NCI-H524 treated with DMSO at 0.1 percent for 48 hours (cell line): ENCODE measurements at places on chromosomes 6 and 20.

DNA sequence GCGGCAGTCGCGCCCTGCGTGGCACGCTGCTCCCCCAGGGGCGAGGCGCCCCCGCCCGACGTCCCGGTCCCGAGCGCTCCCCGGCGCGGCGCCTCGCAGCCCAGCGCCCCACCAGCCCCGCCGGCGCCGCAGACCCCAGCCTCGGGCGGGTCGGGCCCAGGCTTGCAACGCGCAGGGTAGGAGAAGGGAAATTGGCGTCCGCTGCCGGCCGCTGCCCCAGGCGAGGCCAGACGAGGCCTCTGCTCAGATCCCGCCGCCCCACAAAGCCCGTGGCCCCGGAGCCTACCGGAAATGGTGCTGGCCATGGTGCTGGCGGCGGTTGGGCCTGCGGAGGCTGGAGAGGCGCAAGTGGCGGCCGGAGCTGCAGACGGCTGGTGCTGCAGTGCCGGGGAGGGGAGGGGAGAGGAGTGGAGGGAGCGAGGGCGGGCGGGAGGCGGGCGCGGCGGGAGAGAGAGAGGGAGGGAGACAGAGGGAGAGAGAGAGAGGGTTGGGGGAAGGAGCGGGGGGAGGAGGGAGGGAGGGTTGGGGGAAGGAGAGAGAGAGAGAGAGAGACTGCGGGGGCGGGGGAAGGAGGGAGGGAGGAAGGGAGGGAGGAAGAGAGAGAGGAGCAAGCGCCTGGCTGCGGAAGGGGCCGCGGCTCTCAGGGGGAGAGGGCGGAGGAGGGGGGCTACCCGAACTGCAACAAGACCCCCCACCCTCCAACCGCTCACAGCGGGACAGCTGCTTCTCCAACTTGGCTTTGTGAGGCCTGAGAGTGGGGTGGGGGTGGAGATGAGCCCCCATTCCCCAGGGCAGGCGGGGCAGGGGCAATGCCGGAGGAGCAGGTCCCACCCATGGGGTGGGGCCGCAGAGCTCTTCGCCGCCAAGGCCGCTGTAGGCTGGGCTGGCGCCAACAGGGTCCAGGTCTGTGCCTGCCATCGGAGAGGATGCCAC, at the start of gene STMN3:
STMN3 (minus strand) TSS at position 384 of the 933 bp plus-strand sequence; CDS start at position 305, 79 bp downstream.
- peak; percentile 44 for DNase-seq

DNA sequence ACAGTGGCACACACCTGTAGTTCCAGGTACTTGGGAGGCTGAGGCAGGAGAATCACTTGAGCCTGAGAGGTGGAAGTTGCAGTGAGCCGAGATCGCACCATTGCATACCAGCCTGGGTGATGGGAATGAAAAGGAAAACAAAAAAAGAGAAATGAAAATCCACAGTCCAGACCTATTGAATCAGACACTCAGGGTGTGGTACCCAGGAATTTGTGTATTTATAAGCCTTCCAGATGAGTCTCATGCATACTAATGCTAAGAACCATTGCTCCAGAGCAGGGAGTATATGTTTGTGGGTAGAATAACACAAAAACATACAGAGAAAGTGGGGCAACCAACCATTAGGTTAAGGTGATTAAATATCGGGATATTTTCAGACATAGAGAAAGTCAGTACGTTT, 36.1 kb upstream of the PLCB4 start:
- DNase-seq = no peak

DNA sequence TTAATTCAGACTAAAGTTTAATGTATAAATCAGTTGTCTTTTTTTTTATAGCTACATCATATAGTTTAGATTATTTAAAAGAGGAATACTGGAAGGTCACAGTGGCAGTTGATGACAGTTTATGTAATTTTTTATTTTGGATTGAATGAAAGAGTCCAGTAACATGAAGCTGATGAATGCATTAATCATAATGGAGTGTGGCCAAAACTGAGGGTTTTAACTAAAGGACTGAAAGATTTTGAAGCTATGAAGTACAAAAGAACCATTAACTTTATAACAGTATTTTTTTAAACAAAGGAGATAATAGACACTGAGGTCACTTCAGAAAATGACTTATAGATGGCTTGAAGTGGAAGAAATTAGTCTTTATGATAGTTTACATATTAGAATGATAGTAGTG, 41.3 kb downstream of the TRMT11 start:
- DNase-seq = no peak

- no peak for DNase-seq
Measured at GRCh38 chr6:93968126-93968525, 548.8 kb upstream of the EPHA7 start.

- DNase-seq = no peak
Measured at GRCh38 chr20:6339176-6339575, 216.3 kb upstream of the FERMT1 start.

GRCh38 chr20:1833216-1833615, 62.0 kb upstream of the SIRPA start:
- DNase-seq = no peak

- no peak for DNase-seq
Measured at GRCh38 chr6:52390361-52390727, 28.4 kb downstream of the PAQR8 start.

GRCh38 chr6:119310486-119311036, 39.0 kb downstream of the MAN1A1 start:
- DNase-seq = no peak

DNA sequence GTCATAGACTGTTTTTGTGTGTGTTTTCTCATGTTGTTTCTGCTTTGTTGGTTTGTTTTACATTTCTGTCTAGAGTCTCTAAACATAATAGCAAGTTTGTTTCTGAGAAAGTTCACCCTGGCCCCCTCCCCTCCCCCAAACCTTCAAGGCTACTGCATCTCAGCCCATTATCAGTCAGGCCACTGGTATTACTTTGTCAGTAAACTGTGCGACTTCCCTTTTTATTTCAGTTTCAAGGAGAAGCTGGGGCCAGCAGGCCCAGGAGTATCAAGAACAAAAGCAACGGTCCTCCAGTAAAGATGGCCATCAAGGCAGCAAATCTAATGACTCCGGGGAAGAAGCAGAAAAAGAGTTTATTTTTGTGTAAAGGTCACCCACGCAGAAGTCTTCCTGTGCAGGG, 32.8 kb upstream of the SCGN start:
- DNase-seq = no peak

GRCh38 chr20:61733891-61734732, 331.6 kb downstream of the TAF4 start:
- DNase-seq = no peak

- DNase-seq = no peak
Measured at GRCh38 chr20:1830240-1830639, 65.0 kb upstream of the SIRPA start.

GRCh38 chr6:167111597-167111996, 11.3 kb upstream of the CCR6 start:
- no peak for DNase-seq

DNA sequence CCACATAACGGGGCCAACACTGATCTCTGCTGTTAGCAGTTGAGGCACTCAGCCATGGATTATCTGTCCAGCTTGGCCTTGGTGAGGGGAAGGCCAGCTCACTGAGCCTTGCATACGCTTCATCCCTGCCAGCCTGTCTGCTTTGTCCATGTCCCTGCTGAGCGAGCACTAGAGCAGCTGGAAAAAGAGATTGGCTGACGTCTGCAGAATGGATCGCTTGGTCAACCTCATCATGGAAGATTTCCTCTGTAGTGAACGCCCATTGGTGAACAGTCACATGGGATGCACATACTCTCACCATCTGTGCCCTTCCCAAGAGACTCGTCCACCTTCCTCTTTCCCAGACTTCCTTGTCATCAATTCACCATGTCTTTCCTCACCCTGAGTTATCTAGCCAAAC, 26.9 kb downstream of the MUC22 start:
- no peak for DNase-seq

- DNase-seq = no peak
Measured at GRCh38 chr6:29419516-29419915, 4.8 kb downstream of the OR12D1 start.

DNA sequence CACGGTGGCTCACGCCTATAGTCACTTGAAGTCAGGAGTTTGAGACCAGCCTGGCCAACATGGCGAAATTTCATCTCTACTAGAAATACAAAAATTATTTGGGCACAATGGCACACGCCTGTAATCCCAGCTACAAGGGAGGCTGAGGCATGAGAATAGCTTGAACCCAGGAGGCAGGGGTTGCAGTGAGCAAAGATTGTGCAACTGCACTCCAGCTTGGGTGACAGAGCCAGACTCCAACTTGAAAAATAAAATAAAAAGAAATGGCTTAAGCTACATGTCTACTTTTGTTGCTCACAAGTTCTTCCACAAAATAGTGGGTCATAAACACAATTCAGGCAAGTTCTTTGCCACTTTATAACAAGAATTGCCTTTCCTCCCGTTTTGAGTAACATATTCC, 27.1 kb upstream of the B4GALT5 start:
- DNase-seq = no peak

DNA sequence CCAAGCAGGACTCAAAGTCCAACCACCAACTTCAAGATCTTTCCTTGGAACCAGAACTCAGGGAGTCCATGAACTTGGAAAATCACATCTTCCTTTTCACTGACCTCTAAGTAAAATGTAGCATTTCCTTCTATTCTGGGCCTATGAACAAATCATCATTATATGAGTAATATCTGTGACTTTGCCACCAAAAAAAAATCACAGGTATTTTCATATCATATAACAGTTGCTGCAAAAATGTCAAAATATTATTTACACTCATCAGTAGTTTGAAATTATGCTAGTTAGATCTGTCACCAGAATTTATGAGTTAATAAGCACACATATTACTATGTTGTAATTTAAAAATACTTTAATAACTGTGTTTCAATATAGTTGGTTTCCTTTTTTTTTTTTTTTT, 27.3 kb upstream of the TLDC2 start:
- DNase-seq = no peak

GRCh38 chr6:149445573-149445972, 39.2 kb downstream of the ZC3H12D start:
- no peak for DNase-seq

- DNase-seq = no peak
Measured at GRCh38 chr6:70527071-70527737, 39.5 kb upstream of the SDHAF4 start.

DNA sequence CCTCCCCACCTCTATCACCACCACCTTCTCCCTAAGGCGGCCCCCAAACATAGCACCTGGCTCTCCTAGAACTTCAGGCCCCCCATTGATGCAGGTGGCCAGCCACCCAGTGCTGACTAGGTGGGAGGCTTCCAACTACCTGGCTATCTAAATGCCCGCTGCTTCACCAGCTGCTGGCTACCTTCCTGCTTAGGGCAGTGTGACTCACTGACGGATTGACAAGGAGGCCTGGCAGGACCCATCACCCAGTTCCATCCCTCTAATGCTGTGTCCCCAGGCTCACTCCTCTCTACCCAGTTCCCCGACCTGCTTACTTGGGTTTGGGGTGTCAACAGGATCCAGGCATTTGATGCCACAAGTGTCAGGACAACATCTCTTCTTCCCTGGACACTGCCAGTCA, 1.1 kb downstream of the SLPI start:
- no peak for DNase-seq

DNA sequence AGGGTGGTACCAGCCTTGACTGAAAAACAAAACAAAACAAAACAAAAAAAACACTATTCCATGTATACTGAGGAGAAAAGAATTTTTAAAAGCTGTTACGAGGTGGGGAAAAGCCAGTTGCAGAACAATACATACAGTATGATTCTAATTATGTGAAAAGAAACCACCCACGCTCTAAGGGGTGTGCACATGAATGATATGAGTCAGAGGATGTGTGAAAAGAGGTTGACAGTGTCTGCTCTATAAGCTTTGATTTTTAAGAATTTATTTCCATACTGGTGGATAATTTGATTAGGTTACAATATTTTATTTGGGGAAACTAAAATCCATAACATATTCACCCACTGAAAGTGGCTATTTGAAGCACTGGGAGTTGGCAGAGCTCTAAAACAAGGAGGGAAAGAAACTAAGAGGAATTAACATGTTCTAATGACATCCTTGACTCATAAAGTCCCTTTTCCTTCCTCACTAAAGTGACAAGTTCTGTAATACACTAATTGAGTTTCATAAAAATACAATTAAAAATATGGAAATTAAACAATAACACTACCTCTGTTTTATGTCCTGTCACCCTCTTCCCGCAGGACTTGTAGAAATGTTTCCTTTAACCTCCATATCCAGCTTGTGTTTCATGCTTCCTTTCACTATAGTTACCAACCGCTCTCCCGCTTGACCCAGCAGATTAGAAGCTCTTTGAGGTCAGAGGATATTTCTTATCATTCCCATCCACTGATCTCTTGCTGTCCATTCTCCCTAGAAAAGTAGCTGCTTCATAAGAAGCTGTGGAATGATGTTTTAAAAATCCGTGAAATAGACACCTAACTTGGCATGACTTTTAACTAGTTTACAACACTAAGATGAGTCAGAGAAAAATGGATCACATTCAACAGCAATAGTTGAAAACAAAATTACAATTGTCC, 118.6 kb upstream of the CCDC28A start:
- DNase-seq = no peak

DNA sequence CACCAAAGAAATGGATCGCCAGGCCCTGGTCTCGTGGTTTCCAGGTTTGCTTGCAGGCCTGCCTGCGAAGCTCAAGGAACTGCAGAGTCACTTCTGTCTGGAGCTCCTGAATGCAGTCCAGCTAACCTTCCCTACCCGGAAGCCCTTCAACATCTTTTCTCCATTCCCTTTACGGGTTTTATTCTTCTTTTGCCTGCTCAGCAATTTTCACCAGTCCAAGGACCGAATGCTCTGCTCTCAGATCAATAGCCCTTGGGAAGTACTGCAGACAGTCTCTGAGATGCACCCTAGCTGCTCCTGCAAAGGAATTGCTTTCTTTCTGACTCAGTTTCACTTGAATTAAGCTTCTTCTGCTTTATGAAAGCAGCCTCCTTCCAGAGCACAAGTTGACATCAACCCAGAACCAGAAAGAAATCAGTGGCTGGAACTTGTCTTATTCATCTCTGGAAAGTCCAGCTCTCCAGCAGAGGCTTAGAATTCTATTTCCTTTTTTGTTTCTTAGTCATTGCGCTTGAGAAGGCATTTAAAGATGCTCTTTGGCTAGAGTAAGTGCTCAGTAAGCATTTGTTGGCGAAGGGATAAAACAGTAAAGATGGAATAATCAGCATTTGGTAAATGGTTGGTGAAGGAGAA, 18.7 kb upstream of the YWHAB start:
- DNase-seq = no peak

GRCh38 chr6:130396722-130397121, 30.9 kb downstream of the TMEM200A start:
- DNase-seq = no peak

DNA sequence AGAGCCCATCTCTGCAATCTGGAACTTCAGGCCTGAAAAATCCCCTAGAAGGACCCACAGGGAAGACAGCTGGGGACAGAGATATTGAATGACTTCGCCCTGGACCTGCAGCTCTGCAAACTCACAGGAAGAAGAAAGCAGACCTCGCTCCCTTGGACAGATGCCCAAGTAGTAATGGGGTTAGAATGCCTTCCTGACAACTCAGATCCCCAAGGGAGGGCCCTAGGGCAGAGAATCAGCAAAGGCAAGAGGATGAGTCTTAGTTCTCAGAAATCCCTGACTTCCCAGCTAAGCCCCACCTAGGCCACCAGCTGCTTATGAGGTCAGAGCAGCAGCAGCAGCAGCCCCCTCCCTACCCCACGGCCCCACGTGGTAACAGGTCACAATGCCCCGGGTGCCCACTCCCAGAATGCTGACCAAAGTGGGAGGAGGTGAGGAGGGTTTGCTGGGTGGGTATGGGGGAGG, at the start of gene C20orf141:
C20orf141 (plus strand) TSS at position 401 of the 465 bp plus-strand sequence. CDS start 198 bp downstream, outside the sequence.
- peak; percentile 94 for DNase-seq
